ENCODE measurements at places on chromosomes 6 and 20. TPM values are rescaled to one million over a fixed set of nuclear protein-coding genes. Genes with fewer than 3 reads are reported as not detected.

DNA sequence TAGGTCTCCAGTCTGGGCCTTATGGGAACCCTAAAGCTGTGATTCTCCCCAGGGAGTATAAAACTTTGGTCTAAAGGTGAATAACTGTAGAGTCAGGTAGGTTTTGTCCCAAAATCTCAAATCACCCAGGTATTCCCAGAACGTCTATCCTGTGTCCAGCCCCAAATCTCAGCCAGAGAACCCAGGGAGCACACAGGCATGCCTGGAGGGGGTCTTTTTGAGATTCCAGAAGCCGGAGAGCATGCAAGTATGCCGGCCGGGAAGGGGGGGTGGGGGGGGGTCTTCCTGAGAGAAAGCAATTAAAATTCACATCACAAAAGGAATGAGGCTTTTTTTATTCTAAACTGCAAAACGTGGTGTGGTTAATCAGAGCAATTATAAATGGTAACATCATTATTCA, 210.0 kb downstream of the PTPRT start:
- no peak overlapping the region for H3K27ac ChIP-seq
- DNase-seq: no peak
- H3K4me3 ChIP-seq: no peak overlapping the region

DNA sequence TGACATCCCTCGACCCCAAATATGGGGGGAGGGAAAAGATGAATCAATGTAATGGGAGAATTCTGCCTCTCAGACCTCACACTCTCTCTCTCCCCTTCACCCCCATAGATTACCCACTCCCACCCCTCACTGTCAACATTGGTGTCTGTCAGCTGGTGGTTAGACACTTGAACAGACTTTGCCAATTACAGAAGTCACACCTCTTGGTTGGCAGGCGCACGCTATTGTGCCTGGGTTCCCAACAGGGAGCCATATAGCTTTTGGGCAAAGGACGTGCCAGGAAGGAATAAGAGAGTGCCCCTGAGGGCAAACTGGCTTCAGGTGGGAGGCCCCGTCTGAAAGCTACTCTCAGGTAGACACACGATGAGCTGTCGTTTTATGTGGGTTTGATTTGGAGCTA, 54.1 kb upstream of the FYN start:
- no peaks in the 10 kb centered on the region for H3K36me3 ChIP-seq
- peaks cover 30% of the 10 kb centered on the region for H3K4me1 ChIP-seq
- H3K4me3 ChIP-seq: no peak overlapping the region
- no peaks in the 10 kb centered on the region for H3K27me3 ChIP-seq

- no peaks in the 10 kb centered on the region for H3K36me3 ChIP-seq
- H3K4me3 ChIP-seq: no peak overlapping the region
- no peak overlapping the region for H3K27ac ChIP-seq
- H3K4me1 ChIP-seq: no peaks in the 10 kb centered on the region
- peaks cover under 1% of the 10 kb centered on the region for H3K27me3 ChIP-seq
- DNase-seq: no peak
Measured at GRCh38 chr6:116931456-116931855, 54.4 kb downstream of the RFX6 start.

DNA sequence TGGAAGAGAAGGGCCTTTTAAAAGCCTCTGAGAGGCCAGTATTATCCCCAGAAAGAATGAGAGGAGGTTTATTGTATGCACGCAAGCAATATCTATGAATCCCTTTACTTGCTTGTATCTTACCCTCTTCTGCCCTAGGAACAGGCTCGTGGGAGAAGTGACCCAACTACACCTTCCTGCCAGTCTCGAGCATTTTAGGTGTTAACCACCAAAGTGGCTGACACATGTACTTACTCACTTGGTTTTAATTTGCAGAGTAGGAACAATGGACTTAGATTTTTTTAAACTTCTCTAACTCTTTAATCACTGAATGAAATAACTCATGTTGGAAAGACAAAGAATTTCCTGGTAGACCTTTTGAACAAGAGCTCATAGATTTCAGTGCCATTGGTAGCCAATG, 296.9 kb downstream of the PLCB1 start:
- no peak overlapping the region for H3K27ac ChIP-seq
- no peak for DNase-seq
- no peaks in the 10 kb centered on the region for H3K27me3 ChIP-seq
- no peak overlapping the region for H3K4me3 ChIP-seq
- peaks cover 10% of the 10 kb centered on the region for H3K4me1 ChIP-seq

DNA sequence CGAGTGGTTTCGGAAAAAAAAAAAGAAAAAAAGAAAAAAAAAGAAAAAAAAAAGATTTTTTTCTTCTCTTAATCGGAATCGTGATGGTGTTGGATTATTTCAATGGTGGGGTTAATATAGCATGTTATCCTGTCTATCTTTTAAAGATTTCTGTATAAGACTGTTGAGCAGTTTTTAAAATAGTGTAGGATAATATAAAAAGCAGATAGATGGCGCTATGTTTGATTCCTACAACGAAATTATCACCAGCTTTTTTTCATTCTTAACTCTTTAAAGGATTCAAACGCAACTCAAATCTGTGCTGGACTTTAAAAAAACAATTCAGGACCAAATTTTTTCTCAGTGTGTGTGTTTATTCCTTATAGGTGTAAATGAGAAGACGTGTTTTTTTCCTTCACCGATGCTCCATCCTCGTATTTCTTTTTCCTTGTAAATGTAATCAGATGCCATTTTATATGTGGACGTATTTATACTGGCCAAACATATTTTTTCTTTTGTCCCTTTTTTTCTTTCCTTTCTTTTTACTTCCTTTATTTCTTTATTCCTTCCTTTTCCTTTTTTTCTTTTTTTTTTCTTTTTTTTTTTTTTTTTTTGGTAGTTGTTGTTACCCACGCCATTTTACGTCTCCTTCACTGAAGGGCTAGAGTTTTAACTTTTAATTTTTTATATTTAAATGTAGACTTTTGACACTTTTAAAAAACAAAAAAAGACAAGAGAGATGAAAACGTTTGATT, 3.6 kb downstream of the SOX4 start:
- H3K4me1 ChIP-seq: peaks cover 18% of the 10 kb centered on the region
- peak overlapping the region; percentile 75 for H3K4me3 ChIP-seq
- no peaks in the 10 kb centered on the region for H3K27me3 ChIP-seq
- H3K27ac ChIP-seq: peak overlapping the region; percentile 76

Gene OR2J3
- not detected for total RNA-seq

Gene ID1
- 729 TPM for total RNA-seq

All from SJSA1 (cell line).